MM.1S (cell line): ENCODE measurements at places on chromosomes 12 and 14.

DNA sequence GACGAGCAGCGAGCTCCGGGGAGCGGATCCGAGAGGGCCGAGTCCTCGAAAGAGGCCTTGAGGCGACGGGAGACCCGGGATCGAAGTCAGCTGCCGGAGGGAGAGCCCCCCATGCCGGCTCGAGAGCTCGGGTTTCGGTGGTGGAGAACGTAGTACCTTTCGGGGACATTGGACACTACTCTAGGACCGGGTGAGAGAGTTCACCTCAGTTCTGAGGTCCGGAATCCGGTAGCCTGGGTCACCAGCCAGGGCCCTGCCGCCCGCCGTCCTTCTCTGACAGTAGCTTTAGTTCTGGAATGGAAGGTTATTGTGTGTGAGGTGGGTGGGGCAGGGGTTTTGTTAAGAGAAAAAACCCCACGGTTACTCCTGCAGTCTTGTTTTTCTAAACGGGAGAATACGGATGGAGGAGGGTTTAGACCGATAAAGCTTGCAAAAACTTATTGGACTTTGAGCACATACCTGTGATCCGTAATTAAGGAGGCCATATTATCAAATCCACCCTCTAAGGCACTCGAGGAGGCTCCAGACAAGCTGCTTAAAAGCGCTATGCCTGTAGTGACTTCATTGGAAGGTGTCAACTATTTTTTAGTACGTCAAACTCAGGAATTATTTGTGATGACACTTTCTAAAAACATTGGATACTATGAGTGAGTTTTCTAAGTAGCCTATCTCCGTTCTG lies 765 bp downstream of the SCYL2 start:
- peak; percentile 16 for DNase-seq

DNA sequence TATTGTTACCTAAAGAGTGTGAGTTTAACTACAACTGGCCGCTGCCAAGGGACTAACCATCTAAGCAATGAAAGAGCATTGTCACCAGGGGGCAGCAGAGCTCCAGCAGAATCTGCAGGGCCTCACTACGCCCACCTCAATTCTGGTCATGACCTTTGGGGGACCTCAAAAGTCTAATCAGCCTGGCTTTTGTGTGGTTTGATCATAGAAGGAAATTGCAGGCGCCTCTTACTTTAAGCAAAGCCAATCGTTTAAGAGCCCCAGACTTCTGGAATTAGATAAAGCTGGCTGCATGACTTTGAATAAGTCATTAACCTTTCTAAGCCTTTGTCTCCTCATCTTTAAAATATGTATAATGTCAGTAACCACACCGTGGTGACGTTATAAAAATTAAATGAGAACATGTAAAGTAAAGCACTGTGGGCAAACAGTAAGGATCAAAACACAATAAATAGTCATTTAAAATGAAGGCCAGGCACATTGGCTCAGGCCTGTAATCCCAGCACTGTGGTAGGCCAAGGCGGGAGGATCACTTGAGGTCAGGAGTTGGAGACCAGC lies 58.6 kb downstream of the TBX3 start:
- peak; percentile 21 for DNase-seq

DNA sequence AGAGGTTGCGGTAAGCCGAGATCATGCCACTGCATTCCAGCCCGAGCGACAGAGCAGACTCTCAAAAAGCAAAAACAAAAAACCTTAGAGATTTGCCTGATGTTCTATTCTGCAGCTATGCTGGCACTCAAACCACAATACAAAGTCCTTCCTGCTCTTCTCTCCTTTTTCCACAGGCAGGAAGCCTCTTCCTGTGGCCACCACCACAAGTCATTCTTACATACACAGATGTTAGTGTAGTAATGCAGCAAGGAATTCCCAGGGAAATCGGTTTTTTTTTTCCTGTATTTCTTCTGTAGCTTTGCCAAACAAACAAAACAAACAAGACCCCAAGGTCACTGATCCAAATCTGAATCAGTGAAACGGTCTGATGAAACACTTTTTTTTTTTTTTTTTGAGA lies 104.3 kb downstream of the FIGNL2 start:
- DNase-seq = no peak

DNA sequence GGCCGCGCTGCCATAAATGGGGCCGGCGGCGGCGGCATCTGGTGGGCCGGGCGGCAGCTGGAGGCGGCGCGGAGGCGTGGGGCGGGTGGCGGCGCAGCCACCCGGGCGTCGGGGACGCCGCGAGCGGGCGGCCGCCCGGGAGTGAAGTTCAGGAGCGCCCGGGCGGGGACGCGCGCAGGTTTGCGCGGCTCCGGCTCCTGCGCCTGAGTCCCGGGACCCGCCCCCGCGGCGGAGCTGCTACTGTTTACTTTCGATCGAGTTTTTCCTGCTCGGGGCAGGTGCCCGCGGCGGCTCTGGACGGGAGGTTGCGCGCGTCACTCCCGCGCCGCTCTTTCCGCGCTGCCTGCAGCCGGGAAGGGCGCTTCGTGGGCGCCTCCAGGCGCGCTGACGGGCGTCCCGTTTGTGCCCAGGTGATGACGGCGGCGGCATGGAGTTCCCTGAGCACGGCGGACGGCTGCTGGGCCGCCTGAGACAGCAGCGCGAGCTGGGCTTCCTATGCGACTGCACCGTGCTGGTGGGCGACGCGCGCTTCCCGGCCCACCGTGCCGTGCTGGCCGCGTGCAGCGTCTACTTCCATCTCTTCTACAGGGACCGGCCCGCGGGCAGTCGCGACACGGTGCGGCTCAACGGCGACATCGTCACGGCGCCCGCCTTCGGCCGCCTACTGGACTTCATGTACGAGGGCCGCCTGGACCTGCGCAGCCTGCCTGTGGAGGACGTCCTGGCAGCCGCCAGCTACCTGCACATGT lies at the start of gene ZBTB42:
ZBTB42 (plus strand) TSS at position 331 of the 749 bp plus-strand sequence; CDS start at position 428, 97 bp downstream.
- peak; percentile 63 for DNase-seq
